ENCODE measurements at places on chromosomes 16 and 17. TPM values are rescaled to one million over a fixed set of nuclear protein-coding genes. Genes with fewer than 3 reads are reported as not detected.
A peak's percentile ranks its signal among the peaks of the same experiment; 100 is the strongest.

Gene USP7
- polyA plus RNA-seq: 135 TPM

Gene PNMT
- 4.5 TPM for polyA plus RNA-seq

Gene CLDN7
- 47.1 TPM for polyA plus RNA-seq

Gene MAPT
- 13.8 TPM for polyA plus RNA-seq

Gene ABCC11
- polyA plus RNA-seq: 0.27 TPM

Gene UNC13D
- polyA plus RNA-seq: 5.4 TPM

Gene RPA1
- polyA plus RNA-seq: 123 TPM

Gene SDR42E1
- 16.2 TPM for polyA plus RNA-seq

- no peak for DNase-seq
These were observed 10.6 kb downstream of the CALCOCO2 start for GRCh38 chr17:48841395-48841831.

- no peak for DNase-seq
These were observed 16.3 kb downstream of the CYTH1 start for GRCh38 chr17:78765821-78766220.

GRCh38 chr17:79562931-79563210, 48.0 kb downstream of the RBFOX3 start:
- no peak for DNase-seq

GRCh38 chr17:12040478-12040877, 19.8 kb downstream of the MAP2K4 start:
- no peak for DNase-seq

DNA sequence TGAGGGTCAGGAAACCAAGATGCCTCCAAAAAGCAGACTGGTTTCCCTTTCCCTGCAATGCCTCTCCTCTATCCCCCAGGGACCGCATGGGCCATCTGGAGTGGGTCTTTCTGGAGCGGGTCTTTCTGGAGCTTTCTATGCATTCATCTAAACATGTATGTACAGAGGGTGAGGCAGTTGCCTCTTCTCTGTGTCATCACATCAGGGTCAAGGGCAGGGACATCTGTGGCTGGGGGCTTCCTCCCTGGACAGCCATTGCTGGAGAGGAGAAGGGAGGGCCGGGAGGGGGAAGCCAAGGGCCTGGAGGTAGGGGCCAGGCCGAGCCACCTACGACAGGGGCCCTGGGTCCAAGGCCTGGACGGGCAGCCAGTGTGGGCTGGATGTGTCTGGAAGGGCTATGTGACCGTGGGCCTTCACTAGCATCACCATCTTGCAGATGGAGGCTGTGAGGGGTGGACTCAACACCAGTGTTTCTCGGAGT, 840 bp downstream of the ADCY7 start:
- DNase-seq: no peak

DNA sequence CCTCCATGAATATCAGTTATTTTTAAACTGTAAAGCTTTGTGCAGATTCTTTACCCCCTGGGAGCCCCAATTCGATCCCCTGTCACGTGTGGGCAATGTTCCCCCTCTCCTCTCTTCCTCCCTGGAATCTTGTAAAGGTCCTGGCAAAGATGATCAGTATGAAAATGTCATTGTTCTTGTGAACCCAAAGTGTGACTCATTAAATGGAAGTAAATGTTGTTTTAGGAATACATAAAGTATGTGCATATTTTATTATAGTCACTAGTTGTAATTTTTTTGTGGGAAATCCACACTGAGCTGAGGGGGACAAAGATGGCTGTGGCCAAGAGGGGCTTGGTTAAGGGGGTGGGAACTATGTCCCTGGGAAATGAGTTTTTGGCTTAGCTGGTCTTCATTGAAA, 2.3 kb downstream of the CCL11 start:
- no peak for DNase-seq

- DNase-seq: no peak
These were observed 11.5 kb upstream of the LGALS3BP start for GRCh38 chr17:78991017-78991738.

DNA sequence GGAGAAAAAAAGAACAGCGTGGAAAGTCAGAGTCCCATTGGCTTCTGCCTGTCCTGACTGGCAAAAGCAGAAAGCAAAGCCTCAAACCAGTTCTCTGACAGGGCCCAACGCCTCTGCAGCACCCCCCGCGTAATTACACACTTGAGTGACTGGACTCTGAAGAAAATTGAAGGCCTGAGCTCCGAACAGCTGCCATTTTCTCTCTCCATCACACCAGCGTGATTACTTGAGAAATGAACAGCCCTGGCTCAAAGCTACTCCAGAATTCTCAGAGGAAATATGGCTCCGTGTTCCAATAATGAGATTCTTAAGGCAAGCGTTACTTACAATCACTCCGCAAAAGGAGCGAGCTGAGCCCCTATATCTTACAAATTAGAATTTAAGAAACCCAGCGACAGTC, 142.7 kb upstream of the C17orf78 start:
- DNase-seq: peak; percentile 21

DNA sequence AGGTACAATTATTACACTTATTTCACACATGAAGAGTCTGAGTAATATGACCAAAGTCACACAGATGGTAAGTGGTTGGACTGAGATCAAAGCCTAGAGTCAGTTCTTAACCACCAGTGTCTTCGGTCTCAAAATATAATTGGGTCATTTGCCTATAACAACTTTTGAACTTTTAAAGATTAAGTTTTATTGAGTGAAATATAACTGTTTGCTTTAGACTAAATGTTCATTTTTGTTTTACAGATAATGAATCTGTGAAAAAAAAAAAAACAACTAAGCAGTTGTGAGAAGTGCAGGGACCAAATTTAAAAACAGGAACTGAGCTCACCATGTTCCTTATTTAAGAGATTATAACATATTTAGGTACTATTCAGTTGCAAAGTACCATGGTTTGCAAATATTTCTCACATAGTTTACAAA, 150.1 kb downstream of the ITFG1 start:
- no peak for DNase-seq

GRCh38 chr17:27339836-27340550, 46.1 kb downstream of the WSB1 start:
- DNase-seq: no peak

GRCh38 chr17:59451706-59452105, 113.7 kb upstream of the DHX40 start:
- DNase-seq: no peak

DNA sequence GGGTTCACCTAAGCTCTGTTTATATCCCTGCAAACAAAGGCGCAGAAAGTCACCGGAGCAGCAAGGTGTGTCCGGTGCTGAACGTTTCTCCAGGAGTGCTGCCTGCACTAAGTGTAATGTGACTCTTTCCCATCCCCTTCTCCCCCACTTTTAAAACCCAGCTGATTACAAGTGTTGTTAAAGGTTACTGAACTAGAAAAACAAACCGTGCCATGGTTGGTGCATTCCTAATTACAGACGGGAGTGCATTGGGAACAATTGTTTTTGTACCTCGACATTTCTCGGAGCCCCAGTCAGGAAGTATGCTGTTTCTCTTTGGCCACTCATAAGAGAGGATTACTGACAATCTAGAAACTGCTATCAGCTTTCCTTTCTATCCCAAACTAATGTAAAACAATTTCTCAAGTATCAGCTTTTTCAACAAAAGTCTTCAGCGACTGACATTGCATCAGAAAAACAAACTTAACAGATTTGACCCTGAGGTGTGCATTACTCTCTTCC, 441.0 kb upstream of the SALL1 start:
- DNase-seq: no peak

- no peak for DNase-seq
These were observed 28.2 kb upstream of the CDC6 start for GRCh38 chr17:40259505-40259904.

GRCh38 chr16:49921791-49922456, 66.0 kb upstream of the ZNF423 start:
- DNase-seq: peak; percentile 63

GRCh38 chr17:54046570-54046969, 223.8 kb downstream of the KIF2B start:
- no peak for DNase-seq

DNA sequence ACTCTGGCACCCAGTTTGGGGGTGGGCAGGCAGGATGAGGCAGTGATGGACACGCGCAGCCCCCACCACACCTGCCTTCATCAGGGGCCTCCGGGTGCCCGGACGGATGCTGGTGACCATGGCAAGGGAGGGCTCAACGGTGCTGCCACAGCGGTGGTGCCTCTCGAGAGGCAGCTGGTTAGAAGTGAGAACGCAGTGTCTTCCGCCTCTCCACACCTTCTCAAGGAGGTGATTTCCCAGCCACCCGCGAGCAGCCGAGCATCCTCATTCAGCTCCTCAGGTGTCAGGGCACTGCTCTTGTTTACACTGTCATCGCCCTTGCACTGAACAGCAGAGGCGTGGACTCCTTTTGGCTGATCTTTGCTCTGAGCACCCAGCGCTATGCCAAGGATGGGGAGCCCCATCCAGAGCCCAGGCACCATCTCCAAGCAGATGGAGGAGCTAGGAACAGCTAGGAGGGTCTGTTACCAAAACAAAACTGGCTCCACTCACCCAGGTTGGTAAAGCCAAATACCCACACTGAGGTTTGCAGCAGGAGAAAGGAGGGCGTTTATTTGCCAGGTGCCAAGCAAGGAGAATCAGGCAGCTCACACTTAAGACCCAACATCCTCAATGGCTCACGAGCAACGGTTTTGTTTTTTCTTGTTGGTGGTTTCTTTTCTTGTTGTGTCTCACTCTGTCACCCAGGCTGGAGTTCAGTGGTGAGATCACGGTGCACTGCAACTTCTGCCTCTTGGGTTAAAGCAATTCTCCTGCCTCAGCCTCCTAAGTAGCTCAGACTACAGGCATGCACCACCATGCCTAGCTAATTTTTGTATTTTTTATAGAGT, 174.3 kb upstream of the TNRC6C start:
- no peak for DNase-seq

DNA sequence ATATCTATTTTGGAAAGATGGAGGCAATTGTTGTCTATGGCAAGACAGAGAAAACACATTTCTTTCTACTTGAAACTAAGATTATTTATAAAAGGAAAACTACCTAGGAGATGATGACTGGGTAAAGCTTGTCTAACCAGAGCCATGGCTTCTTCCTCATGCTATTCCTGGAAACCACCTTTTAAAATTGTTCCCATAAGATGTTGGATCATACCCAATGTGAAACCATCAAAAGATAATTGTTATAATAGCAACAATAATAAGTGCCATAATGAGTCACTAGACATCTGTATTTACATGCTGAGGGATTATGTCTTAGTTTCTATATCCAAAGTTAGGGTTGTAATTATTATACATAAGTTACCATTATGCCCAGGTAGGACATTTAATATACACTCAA, 428.4 kb downstream of the KCNJ2 start:
- DNase-seq: no peak

GRCh38 chr17:35729405-35729833, 2.0 kb upstream of the RASL10B start:
- no peak for DNase-seq

DNA sequence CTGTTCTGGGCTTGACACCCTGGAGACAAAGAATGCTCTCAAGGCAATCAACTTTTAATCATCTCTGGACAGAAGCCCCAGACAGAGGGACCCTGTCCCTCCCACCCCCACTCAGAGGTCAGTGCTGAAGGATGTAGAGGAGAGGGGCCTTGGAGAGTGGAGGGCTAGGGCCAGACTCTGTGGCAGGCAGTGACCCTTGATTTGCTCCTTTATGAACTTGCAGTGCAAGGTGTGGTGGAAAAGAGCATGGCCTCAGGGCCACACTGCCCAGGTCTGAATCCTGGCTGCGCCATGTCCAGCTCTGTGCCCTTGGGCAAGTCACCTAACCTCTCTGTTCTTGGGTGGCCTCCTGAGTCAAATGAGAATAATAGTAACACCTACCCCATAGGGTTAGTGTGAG, 134.3 kb downstream of the TMEM132E start:
- no peak for DNase-seq

DNA sequence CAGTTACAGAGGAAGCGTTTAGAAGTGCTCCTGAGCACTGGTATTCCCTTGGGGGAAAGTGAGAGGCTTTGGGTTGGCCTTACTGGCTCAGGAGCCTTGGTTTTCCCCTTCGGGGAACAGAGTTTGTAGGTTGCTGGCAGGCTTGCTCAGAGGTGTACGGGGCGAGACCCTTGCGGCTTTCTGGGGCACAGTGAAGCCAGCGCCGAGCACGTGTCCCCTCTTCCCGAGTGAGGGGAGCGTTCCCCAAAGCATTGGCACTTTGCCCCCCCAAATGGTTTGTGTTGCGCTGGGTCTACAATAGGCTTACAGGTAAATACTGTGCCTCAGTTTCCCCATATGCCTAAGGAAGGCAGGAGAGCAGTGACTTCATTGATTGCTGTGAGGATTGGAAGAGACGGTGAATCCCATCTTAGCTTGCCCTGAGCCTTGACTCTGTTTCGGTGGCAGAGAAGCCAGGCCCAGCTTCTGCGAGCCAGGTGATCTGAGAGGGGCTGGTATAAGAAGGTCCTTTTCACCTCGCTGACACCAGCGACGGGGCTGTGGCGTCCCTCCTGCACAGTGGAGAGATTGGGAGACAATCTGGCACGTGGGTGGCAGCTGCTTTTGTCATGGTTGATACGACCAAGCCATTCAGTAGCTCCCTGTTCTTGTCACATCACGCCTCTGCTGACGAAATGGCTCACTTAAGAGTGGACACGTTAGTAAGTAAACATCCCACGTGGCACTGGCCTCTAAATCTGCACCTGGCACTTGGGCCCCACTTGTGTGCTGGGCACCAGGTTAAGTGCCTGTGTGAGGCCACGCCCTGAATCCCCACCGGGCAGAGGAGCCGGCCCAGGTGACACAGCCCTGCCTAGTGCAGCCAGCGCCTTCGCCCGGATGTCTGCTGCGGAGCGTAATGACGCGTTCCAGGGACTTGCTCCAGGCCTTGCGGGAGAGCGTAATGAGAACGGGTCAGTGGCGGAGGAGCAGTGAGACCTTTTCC, 55.0 kb downstream of the MEAK7 start:
- no peak for DNase-seq

- DNase-seq: peak; percentile 15
These were observed 729 bp downstream of the ADORA2B start for GRCh38 chr17:15945527-15946191.

- DNase-seq: no peak
These were observed 33.3 kb downstream of the CDRT15 start for GRCh38 chr17:14203388-14203787.

DNA sequence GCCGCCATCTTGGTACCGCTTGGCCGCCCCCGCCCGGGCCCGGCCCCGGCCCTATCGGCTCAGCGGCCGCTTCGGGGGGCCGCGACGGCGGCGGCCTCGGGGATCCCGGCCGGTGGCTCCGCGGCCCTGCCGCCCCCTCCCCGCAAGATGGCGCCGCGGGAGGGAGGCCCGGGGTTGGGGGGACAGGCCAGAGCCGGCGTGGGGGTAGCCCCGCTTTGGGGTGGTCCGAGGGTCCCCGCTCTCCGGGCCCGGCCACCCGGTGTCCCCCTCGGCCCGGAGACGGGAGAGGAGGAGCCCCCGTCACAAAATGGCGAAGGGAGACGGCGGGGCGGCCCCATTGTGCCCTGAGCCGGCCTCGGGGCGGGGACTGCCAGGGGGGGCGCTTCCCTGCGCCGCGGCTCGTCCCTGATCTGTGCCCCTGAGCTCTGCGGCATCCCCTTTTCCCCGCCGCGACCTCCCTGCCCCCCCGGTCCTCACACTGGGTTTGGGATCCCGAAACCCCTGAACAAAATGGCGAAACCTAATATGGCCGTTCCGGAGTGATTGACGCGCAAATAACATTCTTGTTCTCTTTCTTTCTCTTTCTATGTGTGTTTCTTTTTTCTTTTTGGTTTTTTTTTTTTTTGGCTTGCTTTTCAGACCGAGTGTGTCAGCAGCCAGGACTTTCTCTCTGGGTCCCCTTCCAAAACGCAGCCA, 986 bp downstream of the HAPSTR1 start:
- peak; percentile 29 for DNase-seq

GRCh38 chr17:73358668-73359067, 46.9 kb upstream of the CDC42EP4 start:
- DNase-seq: no peak
